ENCODE measurements at places on chromosomes 2 and 18.

- no peak for DNase-seq
Observed at GRCh38 chr2:200525551-200525881, 491 bp upstream of the SGO2 start.

DNA sequence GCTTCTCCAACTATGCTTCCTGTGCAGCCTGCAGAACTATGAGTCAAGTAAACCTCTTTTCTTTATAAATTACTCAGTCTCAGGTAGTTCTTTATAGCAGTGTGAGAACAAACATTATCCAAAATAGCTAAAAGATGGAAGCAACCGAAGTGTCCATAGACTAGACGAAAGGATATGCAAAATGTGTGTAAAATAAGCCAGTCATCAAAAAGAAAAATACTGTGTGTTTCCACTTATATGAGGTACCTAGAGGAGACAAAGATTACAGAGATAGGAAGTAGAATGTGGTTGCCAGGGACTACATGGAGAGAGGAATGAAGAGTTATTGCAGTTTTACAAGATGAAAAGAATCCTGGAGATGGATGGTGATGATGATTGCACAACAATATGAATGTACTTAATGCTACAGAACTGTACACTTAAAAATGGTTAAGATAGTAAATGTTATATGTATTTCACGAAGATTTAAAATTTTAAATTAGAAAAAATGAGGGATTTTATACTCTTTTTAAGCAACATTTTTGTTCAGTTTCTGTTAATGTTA lies 99.3 kb upstream of the FN1 start:
- no peak for DNase-seq

GRCh38 chr18:79200546-79201268 lies 131.5 kb downstream of the ATP9B start:
- DNase-seq = peak; percentile 69

- DNase-seq = no peak
Observed at GRCh38 chr2:225806105-225806504, 406.6 kb downstream of the NYAP2 start.

- DNase-seq = peak; percentile 55
Observed at GRCh38 chr2:182240862-182241371, 185.9 kb downstream of the PDE1A start.

DNA sequence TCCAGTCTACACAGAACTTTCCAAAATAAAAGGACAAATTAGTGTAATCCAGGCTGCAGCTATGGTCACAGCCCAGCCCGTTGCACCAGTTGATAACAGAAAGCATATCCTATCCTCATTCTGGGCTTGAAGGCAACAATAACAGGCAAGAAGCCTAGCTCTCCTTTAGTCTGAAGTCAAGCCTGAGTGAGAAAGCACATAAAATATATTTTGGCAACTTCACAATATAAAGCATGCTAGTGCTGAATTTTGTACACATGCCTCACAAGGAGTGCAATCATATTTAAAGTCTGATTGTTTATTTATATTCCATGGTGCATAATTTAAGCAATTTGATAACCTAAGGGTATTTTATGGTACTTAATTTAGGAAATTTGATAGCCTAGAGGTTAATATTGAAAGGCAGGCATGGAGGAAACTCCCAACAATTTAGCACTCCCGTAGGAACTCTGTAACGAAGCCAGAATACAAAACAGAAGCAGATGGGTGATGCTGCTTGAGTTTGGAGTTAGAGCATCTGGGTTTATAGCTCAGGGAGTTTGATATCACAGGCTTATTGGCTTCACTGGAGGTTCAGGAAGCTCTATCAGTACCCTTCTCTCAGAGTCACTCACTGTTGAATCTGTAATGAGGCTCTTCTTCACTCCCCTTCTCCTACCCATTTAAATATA lies 1199.1 kb upstream of the GYPC start:
- no peak for DNase-seq

DNA sequence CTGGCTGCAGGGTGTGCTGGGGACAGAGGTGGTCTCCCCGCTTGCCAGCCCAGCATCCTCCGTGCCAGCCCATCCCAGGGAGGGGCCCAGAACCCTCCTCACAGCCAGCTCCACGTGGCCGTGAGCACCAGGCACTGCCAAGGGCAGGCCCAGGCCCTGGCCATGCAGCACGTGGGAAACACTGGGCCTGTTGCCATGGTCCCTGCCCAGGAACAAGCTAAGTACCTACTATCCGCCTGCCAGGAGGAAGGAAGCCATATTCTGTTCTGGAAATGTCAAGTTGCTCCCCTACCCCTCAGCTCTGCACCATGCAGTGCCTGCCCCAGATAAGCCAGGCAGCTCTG lies 250.6 kb downstream of the CYP26B1 start:
- peak; percentile 25 for DNase-seq

GRCh38 chr2:12070581-12070980 lies 324.1 kb downstream of the LPIN1 start:
- DNase-seq = no peak

GRCh38 chr2:56334622-56335021 lies 150.8 kb downstream of the CCDC85A start:
- DNase-seq = no peak

DNA sequence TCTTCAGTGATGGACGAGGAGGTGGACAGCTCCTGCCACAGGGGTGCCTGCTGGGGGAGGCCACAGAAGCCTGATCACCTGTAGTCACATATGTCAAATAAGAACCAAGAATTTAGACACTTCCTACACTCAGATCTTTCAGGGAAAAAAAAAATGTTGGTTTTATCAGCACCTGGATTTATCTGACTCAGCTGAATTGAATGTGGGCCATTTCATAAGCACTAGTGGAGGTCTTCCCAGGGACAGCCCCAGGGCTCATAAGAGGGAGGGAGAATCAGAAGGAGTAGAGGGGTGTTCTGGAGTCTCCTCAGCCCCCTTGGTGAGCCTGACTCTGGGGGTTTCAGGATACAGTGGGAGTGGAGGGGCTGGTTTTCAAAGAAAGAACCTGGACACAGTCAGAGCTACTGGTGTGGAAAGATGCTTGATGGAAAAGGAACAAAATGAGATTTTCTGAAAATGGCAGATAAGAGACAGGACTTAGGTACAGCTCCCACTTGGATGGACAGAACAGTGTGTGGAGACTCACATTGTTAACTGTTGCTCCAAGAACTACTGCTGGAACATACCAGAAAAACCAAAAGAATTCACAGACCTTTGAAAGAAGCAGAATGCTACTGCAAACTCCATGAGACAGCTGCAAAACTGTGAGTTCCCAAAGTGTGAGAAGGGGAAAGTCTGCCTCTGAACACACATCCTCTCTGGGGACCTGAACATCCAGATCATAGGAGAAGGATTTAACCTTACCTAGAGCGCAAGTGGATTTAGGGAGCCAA lies 45.4 kb downstream of the LCT start:
- DNase-seq = no peak

DNA sequence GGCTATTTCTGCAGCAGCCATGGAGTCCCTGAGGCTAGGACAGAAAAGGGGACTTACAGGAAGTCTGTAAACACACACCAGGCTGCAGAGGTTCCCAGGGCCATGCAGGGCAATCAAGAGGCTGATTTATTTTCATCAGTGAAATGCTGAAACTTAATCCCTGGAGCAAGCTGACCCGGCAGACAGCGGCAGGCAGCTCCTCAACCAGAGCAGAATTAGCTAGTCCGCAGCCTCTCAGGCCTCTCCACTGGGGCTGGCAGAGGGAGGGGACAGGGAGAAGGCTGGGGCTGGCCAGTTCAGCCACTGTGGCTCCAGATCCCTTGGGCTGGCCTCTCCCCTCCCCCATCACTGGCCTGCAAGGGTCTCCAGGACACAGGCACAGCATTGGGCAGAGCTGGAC lies 136.3 kb downstream of the TNS1 start:
- DNase-seq = no peak

GRCh38 chr18:9117980-9118841 lies 15.7 kb downstream of the NDUFV2 start:
- peak; percentile 60 for DNase-seq

- no peak for DNase-seq
Observed at GRCh38 chr2:102181376-102181775, 5.4 kb upstream of the IL1RL2 start.

GRCh38 chr18:63107171-63107845 lies 212.3 kb downstream of the BCL2 start:
- no peak for DNase-seq

DNA sequence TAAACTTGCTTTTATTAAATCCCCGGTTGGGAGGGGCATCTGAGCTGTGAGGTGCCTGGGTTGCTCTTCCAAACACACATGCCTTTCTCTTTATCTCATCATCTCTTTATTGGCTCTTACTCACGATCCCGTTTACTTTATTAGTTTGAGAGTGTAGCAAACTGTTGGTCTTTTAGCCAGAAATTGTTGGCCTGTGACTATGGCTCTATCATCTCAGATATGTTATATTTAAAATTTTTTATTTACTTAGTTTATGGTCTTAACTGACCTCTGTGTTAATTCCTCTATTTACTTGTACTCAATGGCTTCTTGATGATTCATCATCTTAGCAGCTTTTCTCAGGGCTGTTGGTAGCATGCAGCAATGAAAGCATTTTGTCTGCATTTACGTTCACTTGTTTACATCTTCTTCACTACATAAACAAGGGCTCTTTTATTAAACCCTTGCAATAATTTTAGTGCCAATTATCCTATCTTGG lies 408.4 kb downstream of the HRH4 start:
- DNase-seq = no peak

- DNase-seq = no peak
Observed at GRCh38 chr2:220277445-220277975, 650.1 kb downstream of the SLC4A3 start.

GRCh38 chr2:16678964-16679363 lies 13.3 kb upstream of the CYRIA start:
- DNase-seq = no peak

DNA sequence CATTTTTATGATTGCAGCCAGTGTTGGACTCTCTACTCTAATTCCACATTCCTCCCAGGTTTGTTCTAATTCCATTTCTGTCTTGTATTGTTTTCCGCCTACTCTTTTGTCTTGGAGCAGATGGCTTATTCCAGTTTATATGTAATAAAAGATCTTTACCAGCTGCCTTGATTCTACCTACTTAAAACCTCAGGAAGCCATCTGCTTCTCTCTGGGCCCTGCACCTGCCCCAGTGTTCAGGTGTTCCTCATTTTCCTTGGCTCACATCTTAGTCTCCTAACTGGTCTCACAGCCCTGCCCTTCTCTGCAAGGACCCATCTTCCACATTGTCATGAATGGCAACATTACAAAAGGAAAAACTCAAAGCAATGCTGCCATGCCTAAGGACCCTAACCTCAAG lies 21.0 kb upstream of the IL37 start:
- no peak for DNase-seq

- DNase-seq = no peak
Observed at GRCh38 chr2:198053148-198053547, 248.8 kb downstream of the PLCL1 start.

GRCh38 chr18:32596501-32596900 lies 125.8 kb upstream of the GAREM1 start:
- no peak for DNase-seq

DNA sequence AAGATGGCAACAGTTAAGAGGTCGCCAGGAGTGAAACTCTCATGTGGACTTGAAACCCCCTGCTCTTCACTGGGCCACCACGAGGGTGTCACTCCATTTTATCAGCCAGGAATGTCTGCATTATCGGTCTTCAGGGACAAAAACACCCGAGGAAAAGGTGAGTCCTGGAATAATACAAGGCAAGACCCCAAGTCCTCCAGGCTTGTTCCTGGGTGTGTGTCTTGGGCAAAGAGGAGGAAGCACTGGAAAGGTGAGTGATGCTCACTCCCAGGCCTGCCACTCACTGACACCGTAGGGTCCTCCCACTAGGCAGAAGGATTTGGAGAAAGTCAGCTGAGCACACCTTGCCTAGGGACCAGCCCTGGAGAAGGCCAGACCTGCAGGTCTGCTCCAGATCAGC lies 86.9 kb downstream of the LOXHD1 start:
- DNase-seq = no peak

DNA sequence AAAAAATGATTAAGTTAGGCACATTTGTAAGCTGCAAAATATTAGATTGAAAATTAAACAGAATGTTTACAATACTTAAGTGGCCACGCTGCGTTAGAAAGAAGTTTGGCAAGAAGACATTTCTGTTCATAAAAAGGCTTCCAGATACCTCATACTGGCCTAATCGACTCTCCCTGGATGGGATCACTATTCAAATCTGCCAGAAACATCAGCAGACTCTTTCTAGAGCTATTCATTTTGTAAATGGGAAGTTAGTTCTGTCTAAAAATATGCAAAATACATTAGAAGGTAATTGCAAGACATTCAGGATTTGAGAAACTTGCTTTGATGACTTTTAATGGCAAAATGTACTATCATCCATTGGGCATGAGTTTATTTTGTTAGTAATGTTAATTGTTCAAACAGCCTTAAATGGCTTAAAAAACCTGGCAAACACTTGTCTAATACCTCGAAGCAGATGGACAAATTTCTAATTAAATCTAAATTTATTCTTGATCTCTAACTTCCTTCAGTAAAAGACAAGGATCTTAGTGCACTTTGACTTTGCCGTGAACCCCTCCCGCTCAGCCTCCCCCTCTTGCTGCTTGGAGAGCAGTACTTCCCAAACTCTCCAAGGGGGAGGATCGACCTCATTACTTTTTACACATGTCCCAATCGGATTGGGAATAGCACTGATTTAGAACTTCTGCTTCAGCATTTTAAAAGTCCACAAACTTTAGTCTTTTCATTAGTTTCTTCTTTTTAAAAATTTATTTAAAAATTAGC lies 103.5 kb downstream of the SMIM21 start:
- DNase-seq = no peak

DNA sequence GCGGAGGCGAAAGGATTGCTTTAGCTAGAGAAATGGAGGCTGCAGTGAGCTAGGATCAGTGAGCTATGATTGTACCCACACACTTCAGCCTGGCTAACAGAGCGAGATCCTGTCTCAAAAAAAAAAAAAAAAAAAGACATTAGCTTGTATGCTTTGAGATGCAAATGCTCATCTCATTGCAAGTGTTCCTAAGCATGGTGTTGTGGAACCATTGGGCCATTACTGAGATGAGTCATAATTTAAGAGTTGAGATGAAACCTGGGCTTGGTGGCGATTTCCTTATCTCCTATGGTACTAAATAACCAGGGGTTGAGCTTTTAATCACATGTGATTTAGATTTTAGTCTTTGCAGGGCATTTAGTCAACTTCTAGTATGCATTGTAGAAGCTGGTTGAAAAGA lies 2.2 kb downstream of the PLEKHA3 start:
- DNase-seq = peak; percentile 55

DNA sequence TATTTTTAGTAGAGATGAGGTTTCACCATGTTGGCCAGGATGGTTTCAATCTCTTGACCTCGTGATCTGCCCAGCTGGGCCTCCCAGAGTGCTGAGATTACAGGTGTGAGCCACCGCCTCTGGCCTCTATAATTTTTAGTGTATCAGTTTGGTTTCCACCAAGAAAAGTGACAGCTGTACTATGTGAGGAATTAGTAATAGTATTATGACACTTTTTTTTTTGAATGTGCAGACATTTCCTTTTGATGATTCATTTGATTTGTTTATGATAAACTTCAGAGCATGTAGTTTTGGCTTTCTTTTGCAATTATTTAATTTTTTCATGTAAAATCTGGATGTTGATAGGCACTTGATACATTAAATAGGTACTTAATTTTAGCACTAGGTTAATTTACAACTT lies 61.5 kb downstream of the PTPN4 start:
- DNase-seq = no peak

GRCh38 chr18:56315363-56315762 lies 323.0 kb downstream of the TXNL1 start:
- no peak for DNase-seq

GRCh38 chr2:150729495-150729955 lies 242.1 kb upstream of the RND3 start:
- no peak for DNase-seq

Data from hematopoietic multipotent progenitor cell treated with erythropoietin and hydrocortisone succinate and interleukin-3 and kit ligand, for 6 days (in vitro differentiated cells).